ENCODE measurements at places on chromosomes 6 and 20. TPM values are rescaled to one million over a fixed set of nuclear protein-coding genes. Genes with fewer than 3 reads are reported as not detected.

DNA sequence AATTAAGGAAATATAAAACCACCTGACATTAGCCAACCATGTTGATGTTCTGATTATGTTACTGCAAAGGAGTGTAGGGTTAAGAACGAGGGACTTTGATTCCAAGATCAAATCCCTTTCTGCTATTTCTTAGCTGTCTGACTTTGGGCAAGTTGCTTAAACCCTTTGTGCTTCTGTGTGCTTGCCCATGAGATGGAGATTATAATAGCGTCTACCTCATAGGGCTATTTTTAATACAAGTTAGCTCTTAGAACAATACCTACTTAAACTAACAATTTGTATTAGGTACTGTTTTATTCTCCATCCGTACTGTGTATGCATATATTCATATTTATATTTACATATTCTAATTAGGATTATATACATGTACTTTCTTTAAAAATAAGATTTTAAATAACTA, 263.8 kb downstream of the ESR1 start:
- DNase-seq = no peak
- H3K4me1 ChIP-seq = no peaks in the 10 kb centered on the region
- H3K27ac ChIP-seq = no peak overlapping the region
- no peaks in the 10 kb centered on the region for H3K27me3 ChIP-seq
- no peaks in the 10 kb centered on the region for H3K36me3 ChIP-seq
- no peak overlapping the region for H3K4me3 ChIP-seq

DNA sequence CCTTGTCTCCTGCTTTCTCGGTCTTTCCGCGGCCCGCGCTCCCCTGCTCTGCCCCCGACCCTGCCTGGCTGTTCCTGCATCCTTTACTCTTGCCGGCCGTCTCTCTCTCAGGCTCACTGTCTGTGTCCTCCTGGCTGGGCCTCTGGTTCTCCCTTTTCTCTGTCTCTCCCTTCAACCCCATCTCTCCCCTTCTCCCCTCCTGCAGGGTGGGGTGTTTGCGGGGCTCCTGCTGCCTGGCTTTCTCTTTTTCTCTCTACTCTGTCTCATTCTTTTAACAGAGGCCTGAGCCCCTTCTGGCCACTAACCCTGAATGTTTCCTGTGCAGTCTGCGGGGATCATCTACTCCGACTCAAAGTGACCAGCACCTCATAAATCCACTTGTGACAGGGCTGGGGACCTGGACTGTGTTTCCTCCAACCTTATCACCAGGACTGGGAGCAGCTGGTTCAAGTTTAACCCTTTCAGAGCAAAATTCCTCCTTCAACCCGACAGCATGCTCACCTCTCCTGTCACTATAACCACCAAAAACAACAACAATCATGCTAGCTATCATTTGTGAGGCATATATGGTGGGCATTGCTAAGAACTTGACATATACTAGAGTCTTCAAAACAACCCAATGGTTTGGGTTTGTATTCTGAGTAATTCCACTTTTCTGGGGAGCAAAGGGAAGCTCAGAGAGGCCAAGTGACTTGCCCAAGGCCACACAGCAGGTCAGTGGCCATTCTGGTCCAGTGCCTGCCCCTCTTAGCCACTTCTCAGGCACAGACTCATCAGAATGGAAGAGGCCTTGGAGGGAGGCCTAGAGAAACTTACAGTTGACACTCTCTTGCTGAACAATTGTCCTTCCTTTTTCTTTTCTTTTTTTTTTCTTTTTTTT, 811 bp upstream of the RSPO4 start:
- H3K36me3 ChIP-seq = no peaks in the 10 kb centered on the region
- DNase-seq = no peak
- H3K4me3 ChIP-seq = no peak overlapping the region
- no peaks in the 10 kb centered on the region for H3K4me1 ChIP-seq

DNA sequence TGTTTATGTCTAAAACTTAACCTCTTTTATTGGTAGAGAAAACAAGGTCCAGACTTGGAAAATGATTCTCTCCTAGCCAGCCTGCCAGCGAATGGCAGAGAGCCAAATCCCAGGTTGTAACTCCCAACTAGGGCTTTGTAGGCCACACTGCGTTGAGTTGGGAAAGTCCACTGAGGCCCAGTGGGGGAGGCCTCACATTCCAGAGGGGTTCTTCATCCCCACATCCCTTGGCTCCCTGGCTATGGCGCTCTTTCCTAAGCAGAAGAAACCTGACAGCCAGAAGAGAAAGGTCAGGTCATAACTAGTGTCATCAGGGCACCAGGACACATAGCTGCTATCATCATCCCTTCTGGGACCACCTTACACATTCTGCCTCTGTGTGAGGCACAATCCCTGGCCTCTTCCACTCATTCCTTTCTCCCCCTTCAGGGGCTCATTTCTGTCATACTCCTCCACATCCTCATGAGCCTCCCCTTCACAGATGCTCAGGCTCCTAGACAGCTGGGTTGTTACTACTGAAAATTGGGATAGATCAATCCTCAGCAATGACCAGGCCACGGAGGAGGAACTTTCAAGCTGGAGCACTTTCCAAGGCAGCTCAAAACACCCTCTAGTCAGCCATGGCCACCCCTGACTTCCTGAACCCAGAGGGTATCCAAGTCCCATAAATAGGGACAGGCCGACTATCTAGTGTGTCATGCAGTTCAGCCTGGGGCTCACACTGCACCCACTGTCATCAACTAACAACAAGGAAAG, 48.6 kb downstream of the TCP11 start:
- no peak overlapping the region for H3K27ac ChIP-seq
- H3K4me1 ChIP-seq = peaks cover 23% of the 10 kb centered on the region
- H3K36me3 ChIP-seq = peaks cover 37% of the 10 kb centered on the region
- no peak for DNase-seq

- no peaks in the 10 kb centered on the region for H3K27me3 ChIP-seq
- H3K27ac ChIP-seq = no peak overlapping the region
- no peaks in the 10 kb centered on the region for H3K36me3 ChIP-seq
- H3K4me3 ChIP-seq = no peak overlapping the region
- no peak for DNase-seq
Measured at GRCh38 chr6:116387374-116387773, 16.6 kb downstream of the DSE start.

- H3K36me3 ChIP-seq = no peaks in the 10 kb centered on the region
- no peaks in the 10 kb centered on the region for H3K27me3 ChIP-seq
- peaks cover 10% of the 10 kb centered on the region for H3K4me1 ChIP-seq
- no peak overlapping the region for H3K27ac ChIP-seq
- H3K4me3 ChIP-seq = no peak overlapping the region
Measured at GRCh38 chr20:1870792-1871550, 24.2 kb upstream of the SIRPA start.

DNA sequence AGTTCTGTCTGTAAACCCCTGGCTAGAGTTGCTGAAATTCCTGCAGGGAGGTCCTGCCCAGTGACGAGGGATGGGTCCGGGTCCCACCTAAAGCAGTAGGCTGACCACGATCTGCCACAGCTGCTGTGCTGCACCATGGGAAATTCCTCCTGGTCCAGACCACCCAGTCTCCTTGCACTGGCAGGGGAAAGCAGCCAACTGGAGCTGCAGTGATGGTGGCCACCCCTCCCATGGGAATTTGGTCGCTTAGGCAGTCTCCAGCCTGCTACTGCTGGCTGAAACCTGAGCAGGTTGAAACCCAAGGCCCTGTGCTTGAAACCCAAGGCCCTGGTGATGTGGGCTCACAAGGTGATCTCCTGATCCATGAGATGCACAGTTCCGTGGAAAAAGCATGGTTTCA, 23.9 kb upstream of the MOXD1 start:
- H3K4me3 ChIP-seq = no peak overlapping the region
- H3K4me1 ChIP-seq = no peaks in the 10 kb centered on the region
- no peak overlapping the region for H3K27ac ChIP-seq
- no peaks in the 10 kb centered on the region for H3K27me3 ChIP-seq

- no peaks in the 10 kb centered on the region for H3K4me1 ChIP-seq
- H3K36me3 ChIP-seq = no peaks in the 10 kb centered on the region
- H3K4me3 ChIP-seq = no peak overlapping the region
- H3K27me3 ChIP-seq = peaks cover 10% of the 10 kb centered on the region
- H3K27ac ChIP-seq = no peak overlapping the region
- DNase-seq = no peak
Measured at GRCh38 chr6:106005013-106005412, 81.1 kb upstream of the PRDM1 start.

GRCh38 chr20:2405693-2406065, 25.0 kb downstream of the TGM6 start:
- no peak overlapping the region for H3K27ac ChIP-seq
- H3K27me3 ChIP-seq = no peaks in the 10 kb centered on the region
- no peak overlapping the region for H3K4me3 ChIP-seq
- no peaks in the 10 kb centered on the region for H3K36me3 ChIP-seq

DNA sequence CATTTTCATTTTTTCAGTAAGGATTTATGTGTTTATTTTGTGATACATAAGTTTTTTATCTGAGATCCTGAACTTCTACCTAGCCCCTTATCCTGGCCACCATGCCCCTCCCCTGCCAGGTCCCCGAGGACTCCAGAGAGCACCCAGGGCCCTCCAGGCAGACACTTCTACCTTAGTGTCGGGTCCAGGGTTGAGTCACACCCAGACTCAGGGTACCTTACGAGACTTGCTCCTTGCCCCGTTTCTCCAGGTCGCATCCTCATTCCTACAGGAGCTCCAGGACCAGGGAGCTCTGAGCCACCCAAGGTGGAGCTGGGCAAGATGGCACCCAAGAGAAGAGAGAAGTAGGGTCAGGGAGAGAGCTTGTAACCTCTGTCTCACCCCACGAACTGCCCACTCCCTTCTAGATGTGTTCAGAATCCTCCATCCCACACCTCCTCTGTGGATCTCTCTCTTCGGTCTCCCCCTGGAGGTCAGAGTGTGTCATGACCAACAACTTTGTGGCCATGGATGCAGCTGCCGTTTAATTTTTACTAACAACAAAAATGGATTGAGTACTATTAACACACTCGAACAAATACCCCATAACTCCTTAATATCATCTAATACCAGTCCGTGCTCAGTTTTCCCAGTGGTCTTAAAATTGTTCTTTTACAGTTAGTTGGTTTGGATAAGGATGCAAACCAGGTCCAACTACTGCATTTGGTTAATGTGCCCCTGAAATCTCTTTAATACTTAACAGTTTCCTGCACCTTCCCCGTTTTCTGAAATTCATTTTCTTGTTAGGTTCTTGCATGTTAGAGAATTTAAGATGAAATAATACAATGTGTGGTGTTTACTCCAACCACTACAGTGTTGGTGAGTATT, 130.6 kb upstream of the INSM1 start:
- H3K4me1 ChIP-seq = peaks cover 5% of the 10 kb centered on the region
- H3K27ac ChIP-seq = no peak overlapping the region
- H3K27me3 ChIP-seq = no peaks in the 10 kb centered on the region
- no peak for DNase-seq

- no peaks in the 10 kb centered on the region for H3K4me1 ChIP-seq
- H3K27me3 ChIP-seq = no peaks in the 10 kb centered on the region
- H3K4me3 ChIP-seq = no peak overlapping the region
- no peak for DNase-seq
Measured at GRCh38 chr6:106141441-106142237, 55.5 kb downstream of the PRDM1 start.

DNA sequence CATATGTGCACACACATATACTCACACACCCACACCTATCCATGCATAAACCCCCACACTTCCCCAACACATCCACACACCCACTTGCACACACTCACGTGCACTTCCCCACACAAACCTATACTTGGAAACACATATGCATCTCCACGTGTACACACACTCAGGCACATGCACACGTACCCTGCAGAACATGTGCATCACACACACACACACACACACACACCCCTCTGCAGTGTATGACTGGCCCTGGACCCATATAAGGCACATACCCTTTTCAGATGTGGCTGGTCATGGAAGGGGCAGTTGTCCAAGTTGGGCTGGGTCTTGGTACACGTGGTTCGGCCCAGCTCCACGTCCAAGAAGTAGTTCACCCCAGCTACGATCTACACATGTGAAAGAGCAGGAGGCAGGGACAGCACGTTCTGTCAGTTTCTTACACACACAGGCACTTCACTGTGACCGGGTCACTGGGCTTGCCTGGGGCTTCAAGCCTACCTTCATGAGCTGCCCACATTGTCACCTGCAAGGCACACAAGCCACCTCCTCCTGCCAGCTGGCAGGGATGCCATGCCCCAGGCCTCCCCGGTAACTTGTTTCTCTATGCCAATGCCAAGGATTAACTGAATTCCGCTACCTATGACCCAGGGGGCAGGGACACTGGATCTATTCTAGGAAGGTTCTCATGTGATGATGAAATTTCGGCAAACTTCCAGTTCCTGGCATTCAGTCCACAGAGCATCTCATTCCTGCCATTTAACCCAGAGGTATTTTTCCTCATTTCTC, 2.6 kb downstream of the CST3 start:
- no peak overlapping the region for H3K4me3 ChIP-seq
- H3K4me1 ChIP-seq = peaks cover 12% of the 10 kb centered on the region
- H3K36me3 ChIP-seq = peaks cover 26% of the 10 kb centered on the region
- peak; percentile 55 for DNase-seq

- H3K27ac ChIP-seq = no peak overlapping the region
- peaks cover 4% of the 10 kb centered on the region for H3K4me1 ChIP-seq
- no peaks in the 10 kb centered on the region for H3K27me3 ChIP-seq
- DNase-seq = no peak
- H3K4me3 ChIP-seq = no peak overlapping the region
Measured at GRCh38 chr20:38178581-38178980, 13.5 kb upstream of the TGM2 start.

GRCh38 chr20:50545126-50545525, 34.9 kb downstream of the PTPN1 start:
- H3K36me3 ChIP-seq = no peaks in the 10 kb centered on the region
- no peak overlapping the region for H3K4me3 ChIP-seq
- peaks cover 16% of the 10 kb centered on the region for H3K4me1 ChIP-seq
- no peak for DNase-seq
- no peak overlapping the region for H3K27ac ChIP-seq

GRCh38 chr6:2054516-2055067, 190.8 kb downstream of the GMDS start:
- H3K27ac ChIP-seq = no peak overlapping the region
- H3K27me3 ChIP-seq = no peaks in the 10 kb centered on the region
- DNase-seq = no peak
- H3K4me3 ChIP-seq = no peak overlapping the region
- no peaks in the 10 kb centered on the region for H3K4me1 ChIP-seq

GRCh38 chr20:2101057-2101864, at the start of gene STK35:
STK35 (plus strand) TSS chr20:2101827; CDS start chr20:2101882, 55 bp downstream.
- peaks cover 6% of the 10 kb centered on the region for H3K36me3 ChIP-seq
- peaks cover 22% of the 10 kb centered on the region for H3K4me1 ChIP-seq
- H3K27me3 ChIP-seq = no peaks in the 10 kb centered on the region
- H3K4me3 ChIP-seq = peak within 1 kb of the TSS; percentile 76
- peak within 1 kb of the TSS; percentile 99 for H3K27ac ChIP-seq
- DNase-seq = peak; percentile 90

GRCh38 chr6:53666271-53666626, 693 bp upstream of the KLHL31 start:
- H3K4me1 ChIP-seq = no peaks in the 10 kb centered on the region
- H3K36me3 ChIP-seq = no peaks in the 10 kb centered on the region
- DNase-seq = no peak
- H3K27me3 ChIP-seq = no peaks in the 10 kb centered on the region
- no peak overlapping the region for H3K4me3 ChIP-seq
- H3K27ac ChIP-seq = no peak overlapping the region

- no peaks in the 10 kb centered on the region for H3K36me3 ChIP-seq
- no peaks in the 10 kb centered on the region for H3K27me3 ChIP-seq
- no peak for DNase-seq
Measured at GRCh38 chr6:131390322-131390721, 182.7 kb upstream of the ARG1 start.

RRAGD gene
- total RNA-seq = 18.8 TPM

CAP2 gene
- total RNA-seq = 13.4 TPM

CNKSR3 gene
- total RNA-seq = 2.1 TPM

TFAP2A gene
- total RNA-seq = not detected

NINL gene
- 14.8 TPM for total RNA-seq
